ENCODE measurements at places on chromosomes 7 and 10.

GRCh38 chr7:131075406-131075805 lies 252.3 kb upstream of the MKLN1 start:
- no peak for DNase-seq

- DNase-seq, result no peak
Observed at GRCh38 chr7:148702876-148703670, 4.4 kb downstream of the CUL1 start.

GRCh38 chr10:49644035-49644646 lies 30.3 kb downstream of the CHAT start:
- no peak for DNase-seq

DNA sequence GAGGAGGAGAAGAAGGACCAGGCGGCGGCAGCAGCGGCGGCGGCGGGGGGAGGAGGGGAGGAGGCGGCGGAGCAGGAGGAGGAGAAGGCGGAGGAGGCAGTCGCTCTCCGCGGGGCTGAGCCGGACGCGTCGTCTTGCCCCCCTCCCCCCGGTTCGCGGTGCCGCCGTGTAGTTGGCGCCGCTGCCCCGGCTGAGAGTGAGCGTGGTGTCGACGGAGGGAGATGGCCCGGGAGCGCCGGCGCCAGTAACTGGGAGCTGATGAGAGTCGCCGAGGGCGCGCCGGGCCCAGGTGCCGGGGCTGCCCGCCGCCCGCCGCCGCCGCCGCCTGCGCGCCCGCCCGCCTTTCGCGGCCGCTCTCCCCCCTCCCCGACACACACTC lies 257 bp downstream of the WAC start:
- DNase-seq, result peak; percentile 6

DNA sequence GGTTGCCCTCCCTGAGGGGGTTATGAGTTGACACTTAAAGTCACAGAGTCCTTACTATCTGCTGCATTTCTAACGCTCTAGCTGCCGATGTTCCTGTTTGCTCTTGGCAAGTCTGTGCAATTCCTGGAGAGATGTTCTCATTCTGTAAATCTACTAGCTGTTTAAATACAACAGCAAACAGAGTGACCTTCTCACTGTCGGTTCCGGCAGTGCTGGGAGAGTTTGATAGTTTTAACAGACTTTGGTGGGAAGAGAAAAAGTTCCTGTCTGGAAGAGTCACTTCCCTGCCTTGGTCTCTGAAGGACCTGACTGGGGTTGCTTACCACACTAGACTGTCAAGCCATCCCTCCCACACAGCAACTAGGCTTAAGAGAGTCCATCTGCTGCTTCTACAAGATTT lies 63.3 kb upstream of the ELMO1 start:
- no peak for DNase-seq

- no peak for DNase-seq
Observed at GRCh38 chr10:5775685-5776084, 37.5 kb downstream of the GDI2 start.

DNA sequence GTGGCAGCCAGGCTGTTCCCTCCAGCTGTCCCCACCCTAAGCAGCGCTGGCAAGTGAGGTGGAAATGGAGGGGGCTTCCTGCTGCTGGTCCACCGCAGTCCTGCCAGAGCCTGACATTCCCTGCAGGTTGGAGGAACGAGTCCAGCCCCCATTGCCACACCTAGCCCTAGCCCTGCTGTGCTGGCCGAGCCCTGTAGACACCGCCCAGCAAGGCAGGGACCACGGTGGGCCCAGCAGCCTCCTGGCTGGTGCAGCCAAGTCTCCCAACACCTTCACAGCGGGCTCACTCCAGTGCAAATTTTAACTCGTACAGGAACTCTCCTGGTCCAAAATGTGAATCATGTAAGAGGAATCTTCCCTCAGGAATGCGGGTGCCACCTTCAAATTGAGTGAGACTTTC lies 116.3 kb downstream of the PAXIP1 start:
- DNase-seq, result no peak

GRCh38 chr10:35495521-35496119 lies 109.5 kb upstream of the GJD4 start:
- DNase-seq, result no peak

DNA sequence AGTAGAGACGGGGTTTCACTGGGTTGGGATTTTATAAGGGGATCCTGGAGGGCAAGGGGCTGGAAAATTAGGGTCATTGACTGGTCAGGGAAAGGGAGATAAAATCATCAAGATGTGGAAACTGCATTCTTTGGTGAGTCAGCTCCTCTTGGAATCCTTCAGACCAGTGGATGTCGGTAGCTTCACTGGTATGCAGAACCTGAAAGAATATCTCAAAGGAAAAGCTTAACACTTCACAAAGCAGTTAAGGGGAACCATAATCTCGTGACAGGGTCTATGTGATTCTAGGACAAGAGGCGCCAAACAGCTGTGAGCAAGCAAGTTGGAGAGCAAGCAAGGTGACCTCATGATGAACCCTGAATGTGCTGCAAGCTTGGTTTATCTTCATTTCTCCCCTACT lies 634.7 kb upstream of the AUTS2 start:
- no peak for DNase-seq

DNA sequence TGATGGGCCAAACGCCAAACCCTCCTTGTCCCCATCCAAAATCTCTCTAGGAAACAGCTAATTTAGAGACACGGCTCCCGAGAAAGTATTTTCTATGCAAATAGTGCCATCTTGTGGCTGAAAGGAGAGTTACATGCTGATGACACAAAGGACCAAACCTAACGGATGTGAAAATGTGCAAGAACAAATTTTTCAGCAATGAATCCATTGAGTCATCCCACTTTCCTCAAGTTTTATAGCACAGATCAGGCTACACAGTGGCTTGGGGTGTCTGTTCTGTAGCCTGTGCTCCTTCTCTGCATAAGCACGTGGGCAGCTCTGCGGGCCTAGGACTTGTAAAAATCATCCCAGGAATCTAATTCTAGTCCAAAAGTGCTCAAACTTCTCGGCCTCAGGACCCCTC lies 154.8 kb upstream of the PRR15 start:
- DNase-seq, result peak; percentile 67

DNA sequence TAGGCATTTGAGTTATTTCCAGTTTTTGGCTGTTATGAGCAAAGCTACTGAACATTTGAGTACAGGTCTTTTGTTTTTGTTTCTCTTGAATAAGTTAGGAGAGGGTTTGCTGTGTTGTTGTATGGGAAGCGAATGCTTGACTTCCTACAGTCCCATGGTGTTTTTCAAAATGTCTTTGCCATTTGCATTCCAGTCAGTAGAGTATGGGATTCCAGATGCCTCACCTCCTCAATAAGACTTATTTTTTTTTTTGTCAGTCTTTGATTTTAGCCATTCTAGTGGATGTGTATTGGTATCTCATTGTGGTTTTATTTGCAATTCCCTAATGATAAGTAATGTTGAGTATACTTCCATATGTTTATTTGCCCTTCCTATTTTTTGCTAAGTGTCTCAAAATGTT lies 19.4 kb downstream of the CDK13 start:
- no peak for DNase-seq

GRCh38 chr10:65083222-65083621 lies 1562.0 kb downstream of the REEP3 start:
- no peak for DNase-seq

GRCh38 chr10:70131560-70131937 lies 1.1 kb downstream of the AIFM2 start:
- no peak for DNase-seq

GRCh38 chr7:151115121-151115835 lies 29.0 kb downstream of the AGAP3 start:
- peak; percentile 59 for DNase-seq

- DNase-seq, result no peak
Observed at GRCh38 chr7:20193242-20193777, 23.9 kb downstream of the MACC1 start.

GRCh38 chr7:149071641-149072437 lies 18.7 kb downstream of the ZNF786 start:
- DNase-seq, result no peak

DNA sequence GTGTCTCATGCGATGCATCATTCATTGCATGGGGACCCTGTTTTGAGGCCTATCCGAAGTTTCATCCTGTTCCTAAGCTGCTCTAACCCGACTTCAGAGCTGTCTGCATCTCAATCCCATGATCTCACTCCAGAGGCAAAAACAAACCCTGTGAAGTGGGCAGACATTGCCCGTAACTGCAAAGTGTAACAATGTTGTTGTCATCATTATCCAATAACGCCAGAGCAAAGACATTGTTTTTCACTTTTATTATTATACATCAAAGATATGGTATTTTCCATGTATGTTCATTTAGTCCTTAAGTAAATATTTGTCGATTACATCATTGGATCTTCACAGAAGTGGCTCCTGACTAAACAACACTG lies 246.7 kb downstream of the KLF6 start:
- DNase-seq, result no peak

DNA sequence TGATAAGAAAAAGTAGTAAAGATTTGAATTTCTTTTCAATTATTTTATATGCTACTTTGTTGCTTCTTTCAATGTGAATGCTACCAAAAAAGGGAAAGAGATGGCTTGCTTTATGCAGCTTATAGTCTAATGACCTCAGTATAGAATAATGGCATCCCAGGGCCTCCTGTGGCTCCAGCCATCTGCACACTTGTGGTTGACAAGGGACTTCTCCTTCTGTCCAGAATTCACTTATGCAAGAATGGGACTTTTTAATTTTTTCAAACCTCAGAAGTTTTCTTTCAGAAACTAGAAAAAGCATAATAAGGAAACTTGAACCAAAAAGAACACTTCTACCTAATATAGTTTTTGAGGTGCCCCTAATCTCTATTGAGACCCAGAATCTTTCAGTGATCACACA lies 310.9 kb downstream of the CTNNA3 start:
- no peak for DNase-seq

GRCh38 chr7:101218236-101219125 lies 516 bp downstream of the ZNHIT1 start:
- DNase-seq, result no peak

GRCh38 chr10:107809889-107810288 lies 645.4 kb upstream of the SORCS1 start:
- DNase-seq, result no peak

- DNase-seq, result peak; percentile 76
Observed at GRCh38 chr10:7410862-7411670, at the start of gene SFMBT2. SFMBT2 (minus strand) TSS chr10:7411034; CDS start chr10:7381898, 29,136 bp downstream.

GRCh38 chr10:120755771-120756170 lies 95.4 kb upstream of the WDR11 start:
- no peak for DNase-seq

DNA sequence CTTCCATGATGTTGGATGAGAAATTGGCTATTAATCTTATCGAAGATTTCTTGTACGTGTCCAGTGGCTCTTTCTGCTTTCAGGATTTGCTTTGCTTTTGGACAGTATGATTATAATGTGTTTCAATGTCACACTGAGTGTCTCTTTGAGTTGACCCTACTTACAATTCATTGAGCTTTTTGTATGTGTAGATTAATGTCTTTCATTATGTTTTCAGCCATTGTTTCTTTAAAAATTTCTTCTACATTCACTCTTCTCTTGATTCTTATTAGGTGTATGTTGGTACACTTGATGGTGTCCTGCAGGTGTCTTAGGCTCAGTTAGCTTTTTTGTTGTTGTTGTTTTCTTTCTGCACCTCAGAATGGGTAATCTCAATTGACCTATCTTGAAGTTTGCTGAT lies 16.6 kb downstream of the PLAC9 start:
- DNase-seq, result no peak

GRCh38 chr7:98217623-98218582 lies 6.7 kb downstream of the BHLHA15 start:
- no peak for DNase-seq

DNA sequence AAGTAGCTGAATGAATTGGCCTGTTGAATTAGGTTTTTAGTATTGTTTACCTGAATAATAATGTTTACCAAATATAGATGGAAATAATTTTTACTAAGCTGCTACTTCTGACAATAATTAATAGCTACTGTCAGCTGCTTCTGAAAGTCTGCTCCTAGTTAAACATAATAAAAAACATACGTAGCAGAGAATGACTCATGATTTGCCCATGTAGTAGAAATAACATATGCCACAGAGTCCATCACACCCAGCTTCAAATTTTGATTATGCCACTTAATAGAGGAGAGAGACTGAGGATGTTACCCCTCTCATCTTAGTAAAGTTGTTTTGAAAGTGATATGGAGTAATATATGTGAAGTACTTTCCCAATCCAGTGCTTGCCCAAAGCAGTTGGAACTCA lies 57.6 kb upstream of the MDFIC start:
- no peak for DNase-seq

- DNase-seq, result no peak
Observed at GRCh38 chr7:151590850-151591771, 71.4 kb upstream of the RHEB start.

DNA sequence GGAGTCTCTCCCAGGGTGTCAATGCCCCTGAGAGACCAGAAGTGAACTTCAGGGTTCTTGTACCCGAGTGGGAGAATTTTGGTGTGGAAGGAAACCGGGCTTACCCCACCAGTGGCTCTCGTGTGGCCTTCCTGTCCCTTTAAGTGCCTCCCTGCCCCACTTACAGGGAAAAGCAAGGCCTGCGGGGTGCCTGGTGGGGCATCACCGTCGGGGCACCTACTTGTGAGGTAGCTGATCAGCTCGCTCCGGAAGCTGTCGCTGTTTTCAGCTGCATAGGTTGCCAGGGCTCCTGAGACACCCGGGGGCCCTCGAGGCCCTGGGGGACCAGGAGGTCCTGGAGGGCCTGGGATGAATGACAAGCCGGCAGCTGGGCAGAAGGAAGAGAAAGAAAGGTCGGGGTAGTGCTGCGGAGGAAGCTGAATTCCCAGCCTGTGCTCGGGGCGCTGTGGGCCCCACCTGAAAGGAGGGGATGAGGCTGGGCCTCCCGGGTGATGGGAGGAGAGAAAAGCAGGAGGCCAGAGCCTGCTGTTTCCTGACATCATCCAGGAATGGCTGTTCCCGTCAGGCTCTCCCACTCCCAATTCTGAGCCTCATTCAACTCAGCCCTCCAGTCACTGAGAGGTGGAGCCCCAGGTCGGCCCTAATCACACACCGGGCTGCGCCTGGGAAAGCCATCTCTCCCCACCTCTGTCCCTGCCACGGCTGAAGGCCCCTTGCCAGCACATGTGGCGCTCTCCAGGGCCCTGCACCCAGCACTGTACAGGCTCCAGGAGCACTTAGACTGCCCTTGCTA lies 51.1 kb downstream of the COL17A1 start:
- no peak for DNase-seq

GRCh38 chr10:66564287-66564686 lies 361.5 kb upstream of the LRRTM3 start:
- no peak for DNase-seq

GRCh38 chr10:56469482-56469881 lies 108.4 kb upstream of the ZWINT start:
- no peak for DNase-seq

DNA sequence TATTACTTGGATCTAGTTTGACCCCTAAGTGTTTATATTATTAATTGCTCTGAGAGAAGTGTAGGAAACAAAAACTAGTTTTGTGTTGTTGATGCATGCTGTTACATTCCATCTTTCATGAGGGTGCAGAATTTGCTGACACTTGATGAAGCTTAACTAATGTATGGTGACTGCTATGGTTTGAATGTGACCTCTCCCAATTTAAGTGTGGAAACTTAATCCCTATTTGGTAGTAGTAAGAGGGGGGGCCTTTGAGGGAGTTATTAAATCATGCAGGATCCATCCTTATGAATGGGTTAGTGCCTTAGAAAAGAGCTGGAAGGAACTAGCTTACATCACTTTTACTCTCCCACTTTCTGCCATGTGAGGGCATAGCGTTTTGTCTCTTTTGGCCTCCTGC lies 142.5 kb downstream of the PCLO start:
- no peak for DNase-seq

GRCh38 chr7:124060528-124060927 lies 27.7 kb upstream of the TMEM229A start:
- DNase-seq, result no peak

- DNase-seq, result peak; percentile 10
Observed at GRCh38 chr10:62817121-62817765, 1.1 kb upstream of the EGR2 start.

Measured in HEK293T (cell line).